CD4-positive, alpha-beta memory T cell (primary cell): ENCODE measurements at places on chromosomes 7 and 10.

DNA sequence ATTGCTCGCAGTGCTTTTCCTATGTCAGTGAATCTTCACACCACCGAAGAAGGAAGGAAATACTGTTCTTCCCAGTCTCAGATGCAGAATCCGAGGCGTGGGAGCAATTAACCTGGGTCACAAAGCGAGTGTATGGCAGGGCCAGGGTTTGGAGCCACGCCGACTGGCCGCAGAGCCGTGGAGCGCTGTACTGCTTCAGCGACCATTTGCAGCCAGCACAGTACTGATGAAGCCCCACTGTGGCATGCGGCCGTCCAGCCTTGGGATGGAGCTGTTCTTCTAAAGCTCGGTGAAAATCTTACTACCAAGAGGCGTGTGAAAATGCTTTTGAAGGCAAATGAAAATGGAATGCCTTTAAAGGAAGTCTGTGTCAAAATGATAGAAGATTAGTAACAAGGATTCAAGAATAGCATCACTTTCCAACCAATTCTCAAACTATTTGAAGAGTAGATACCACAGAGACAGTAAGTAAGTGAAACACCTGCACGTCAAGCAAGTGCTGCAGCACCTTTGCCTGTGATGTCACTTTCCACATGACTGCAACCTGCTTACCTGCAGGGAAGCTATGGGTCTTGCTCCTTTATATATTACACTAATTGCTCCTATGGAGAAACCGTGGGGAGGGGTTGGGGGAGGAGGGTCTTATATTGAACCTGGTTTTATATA is 4.9 kb downstream of the PPP2R2D start:
- no peak for DNase-seq

- DNase-seq: no peak
These were observed 437.3 kb downstream of the CCSER2 start for GRCh38 chr10:84765656-84766055.

- DNase-seq: no peak
These were observed 108.0 kb downstream of the MBL2 start for GRCh38 chr10:52664629-52665028.

DNA sequence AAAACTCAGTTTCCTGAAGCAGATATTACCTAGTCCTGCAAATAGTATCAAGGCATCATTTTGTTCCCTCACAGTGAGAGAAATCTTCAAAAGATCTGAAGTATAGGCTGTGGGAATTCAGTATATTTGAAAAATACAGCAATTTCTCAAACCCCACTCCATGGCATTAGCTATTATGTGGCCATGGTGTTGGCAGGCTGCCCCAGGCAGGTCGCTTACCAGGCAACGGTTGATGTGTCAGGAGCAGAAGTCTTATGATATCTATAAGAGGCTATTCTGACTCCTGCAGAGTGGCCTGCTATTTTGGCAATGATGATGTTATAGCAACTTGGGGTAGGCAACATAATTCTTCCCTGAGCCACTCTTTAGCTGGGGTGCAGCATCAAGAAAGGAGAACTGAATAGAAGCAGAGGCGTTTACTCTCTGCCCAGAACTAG is 187.9 kb downstream of the PLXDC2 start:
- no peak for DNase-seq

- no peak for DNase-seq
These were observed 28.2 kb downstream of the SFR1 start for GRCh38 chr10:104150139-104150538.

DNA sequence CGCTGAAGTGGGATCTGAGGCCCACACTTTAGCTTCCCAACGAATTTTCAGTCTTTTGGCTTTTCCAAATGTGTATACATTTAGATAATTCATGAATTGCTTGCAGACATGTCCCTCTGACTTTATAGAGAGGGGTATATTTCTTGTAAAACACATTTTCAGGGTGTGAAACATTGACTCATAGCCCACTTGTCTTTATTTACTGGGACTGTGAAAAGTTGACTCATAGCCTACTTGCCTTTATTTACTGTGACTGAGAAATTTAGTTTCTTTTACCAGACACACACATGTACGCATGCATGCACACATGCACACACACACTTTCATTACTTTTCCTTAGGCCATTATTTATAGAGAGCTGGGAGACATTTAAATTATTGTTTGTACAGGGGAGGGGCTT is 79.1 kb downstream of the VTI1A start:
- DNase-seq: no peak

DNA sequence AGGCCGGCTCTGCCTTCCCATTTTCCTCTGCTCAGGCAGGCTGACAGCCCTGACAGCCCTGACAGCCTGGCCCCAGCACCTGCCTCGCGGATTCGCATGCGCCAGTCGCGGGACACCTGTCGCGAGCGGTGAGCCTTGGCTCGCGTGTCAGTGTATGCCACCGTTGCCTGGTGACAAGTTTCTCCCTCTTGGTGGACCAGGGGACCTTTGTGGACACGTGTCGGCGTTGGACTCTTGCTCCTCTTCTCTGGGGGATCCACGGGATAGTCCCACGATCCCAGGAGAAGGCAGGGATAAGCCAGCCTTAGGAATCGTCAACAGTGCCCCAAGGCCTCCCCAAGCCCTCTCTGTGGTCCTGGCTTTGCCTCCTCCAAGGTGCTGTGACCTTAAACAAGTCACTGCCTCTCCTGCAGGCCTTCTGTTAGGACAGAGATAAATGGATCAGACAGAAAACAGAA is 18.1 kb upstream of the ZNF273 start:
- no peak for DNase-seq

DNA sequence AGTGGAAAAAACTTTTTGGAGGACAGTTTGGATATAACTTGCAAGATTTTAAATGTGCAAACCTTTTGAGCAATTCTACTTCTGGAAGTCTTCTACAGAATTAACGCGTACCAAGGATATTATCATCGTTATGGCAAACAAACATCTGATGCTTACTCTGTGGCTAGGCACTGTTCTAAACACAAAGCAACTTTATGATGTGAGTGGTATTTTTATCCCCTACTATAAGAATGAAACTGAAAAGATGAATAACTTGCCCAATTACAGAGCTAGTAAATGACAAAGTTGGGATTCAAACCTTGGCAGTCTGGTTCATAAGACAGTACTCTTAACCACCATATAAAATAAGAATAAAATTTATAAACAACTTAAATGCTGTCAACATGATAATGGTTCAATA is 15.8 kb downstream of the ASZ1 start:
- no peak for DNase-seq

DNA sequence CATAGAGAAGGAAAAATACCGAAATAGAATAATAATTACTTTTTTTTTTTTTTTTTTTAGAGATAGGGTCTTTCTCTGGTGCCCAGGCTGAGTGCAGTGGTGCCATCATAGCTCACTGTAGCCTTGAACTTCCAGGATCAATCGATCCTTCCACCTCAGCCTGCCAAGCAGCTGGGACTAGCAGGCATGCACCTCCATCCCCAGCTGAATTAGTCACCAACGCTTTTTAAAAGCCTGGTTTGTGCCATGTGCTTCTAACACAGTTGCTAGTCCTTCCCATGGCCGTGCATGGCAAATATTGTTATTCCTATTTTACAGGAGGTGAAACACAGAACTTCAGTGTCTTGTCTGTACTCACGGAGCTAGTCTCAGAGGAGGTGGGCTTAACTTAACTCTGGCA is 23.2 kb downstream of the LYZL2 start:
- DNase-seq: no peak

- no peak for DNase-seq
These were observed 54.7 kb upstream of the GTF2IRD1 start for GRCh38 chr7:74399006-74399405.

DNA sequence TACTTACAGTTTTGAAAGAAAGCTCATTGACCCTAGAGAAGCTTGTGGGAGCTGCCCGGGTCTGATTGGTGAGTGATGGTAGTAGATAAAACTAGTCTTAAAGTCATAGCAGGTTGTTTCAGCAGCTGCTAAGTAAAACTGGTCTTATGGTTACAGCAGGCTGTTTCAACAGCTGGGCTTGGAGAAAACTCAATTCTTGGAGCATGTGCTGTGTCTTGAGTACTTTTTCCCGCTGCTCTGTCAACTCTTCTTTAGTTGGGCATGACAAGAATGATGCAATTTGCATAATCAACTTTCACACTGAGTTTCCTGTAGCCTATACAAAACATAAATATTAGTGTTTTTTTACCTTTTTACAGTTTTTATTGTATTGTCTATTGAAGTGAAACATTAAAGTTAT is 707.9 kb downstream of the AUTS2 start:
- DNase-seq: no peak

DNA sequence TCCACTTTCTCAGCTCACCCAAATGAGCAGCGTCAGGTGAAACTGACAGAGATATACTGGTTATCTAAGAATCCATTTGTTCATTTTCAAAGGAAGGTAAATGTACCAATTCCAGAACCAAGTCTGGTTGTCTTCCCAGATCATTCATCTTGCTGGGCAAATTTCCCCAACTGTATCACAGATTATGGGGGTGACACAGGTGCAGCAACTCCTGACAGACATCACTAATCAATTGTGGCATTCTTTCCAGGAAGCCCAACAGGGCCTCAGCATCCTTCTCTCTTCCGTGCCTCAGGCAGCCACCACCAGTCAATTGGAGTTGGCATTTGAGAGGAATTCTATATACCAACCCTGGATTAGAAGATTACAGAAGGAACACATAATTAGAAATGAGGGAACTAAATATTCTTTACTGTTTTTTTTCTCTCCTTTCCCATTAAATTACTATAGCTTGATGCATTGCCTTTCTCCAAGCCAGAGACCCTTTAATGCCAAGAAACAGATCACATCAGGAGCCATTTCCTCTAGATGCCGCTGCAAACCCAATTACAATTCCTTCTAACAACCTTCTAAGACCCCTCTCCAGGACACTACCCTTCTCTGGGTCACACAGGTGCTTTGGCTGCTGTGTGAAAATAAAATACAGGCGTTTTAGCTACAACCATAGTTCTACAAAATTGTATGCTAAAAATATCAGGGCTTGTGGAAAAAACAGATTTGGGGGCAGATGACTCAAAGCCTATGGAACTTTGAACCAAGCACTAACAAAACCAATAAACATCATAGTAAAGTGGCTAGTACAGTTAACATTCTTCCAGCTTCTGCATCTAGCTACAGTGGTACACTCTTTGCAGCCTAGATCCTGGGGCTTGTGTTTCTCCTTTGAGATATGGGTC is 291.6 kb downstream of the RNLS start:
- no peak for DNase-seq

DNA sequence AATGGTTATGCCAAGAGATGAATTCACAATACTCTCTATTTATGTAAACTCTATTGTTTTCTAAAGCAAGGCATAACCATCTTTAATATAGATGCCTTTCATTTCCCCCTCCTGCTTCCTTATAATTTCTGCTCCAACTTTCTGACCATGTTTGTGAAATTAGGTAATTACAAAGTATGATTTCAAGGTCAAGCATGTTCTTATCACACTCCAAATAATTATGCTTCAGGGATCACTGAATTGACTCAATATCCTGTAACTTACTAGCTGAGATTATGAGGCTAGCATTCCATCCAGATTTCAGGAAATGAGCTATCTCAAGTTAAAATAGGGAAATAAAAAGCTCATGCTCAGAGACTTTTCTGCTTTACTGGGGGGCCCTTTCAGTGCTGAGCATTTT is 655.9 kb upstream of the IGFBP3 start:
- DNase-seq: no peak

DNA sequence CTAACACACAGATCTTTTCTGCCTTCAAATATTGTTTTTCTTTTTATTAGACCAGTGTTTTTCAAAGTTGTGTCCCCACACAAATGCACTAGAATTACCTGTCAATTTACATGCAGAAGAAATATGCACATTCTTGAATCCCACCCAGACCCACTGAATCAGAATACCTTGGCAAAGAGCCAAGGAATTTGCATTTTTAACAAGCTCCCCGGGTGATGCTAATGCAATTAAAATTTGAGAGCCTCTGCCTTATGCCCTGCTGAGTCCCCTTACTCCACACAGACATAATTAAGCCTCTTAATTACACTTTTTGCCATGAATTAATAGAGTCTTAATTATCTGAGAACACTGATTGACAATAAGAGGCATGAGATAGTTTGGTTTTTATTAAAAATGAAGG is 201.2 kb upstream of the GRB10 start:
- DNase-seq: no peak

DNA sequence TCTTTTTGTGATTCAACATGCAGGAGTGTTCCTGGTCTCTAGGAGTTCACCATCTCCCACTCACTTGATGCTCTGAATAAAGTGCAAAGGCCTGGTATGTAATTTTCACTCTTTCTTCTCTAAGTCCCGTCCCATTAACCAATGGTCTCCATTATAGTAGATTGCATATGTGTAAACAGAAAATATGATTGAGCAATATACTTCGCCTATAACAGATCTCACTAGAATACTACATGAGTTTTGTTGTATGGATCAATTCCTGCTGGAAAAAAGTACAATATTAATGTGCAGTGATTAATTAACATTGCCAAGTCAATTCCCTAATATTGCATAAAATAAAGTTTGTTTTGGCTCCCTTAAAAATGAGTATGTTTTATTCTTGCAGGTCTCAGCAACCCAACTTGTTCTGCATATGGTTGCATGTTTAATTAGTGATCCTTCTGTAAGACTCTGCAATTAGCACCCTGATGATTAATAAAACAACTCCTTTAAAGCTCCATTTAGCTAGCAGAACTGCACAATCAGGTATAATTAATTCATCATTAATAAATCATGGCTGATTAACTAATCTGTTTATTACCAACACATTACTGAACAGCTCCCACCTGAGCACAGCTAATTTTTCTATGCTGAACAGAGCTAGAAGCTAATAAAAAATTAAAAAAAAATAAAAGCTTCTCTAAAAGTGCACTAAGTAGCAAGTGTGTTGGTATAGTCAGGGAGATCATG is 37.8 kb upstream of the ATOH7 start:
- no peak for DNase-seq

- no peak for DNase-seq
These were observed 509.1 kb upstream of the PCDH15 start for GRCh38 chr10:55310143-55310542.

DNA sequence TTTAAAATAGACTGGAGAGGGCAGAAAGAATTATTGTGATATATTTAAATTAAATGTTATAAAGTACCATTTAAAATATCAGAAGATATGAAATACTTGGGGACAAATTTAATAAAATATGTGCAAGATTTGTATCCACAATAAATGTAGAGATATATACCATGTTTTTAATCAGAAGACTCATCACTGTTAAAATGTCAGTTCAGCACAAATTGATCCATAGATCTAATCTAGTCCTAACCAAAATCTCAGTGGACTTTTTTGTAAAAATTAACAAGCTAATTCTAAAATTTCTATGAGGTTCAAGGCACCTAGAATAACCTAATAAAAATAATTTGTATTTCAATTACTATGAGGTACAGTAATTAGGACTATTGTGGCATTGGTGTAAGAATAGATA is 96.4 kb downstream of the CTNNA3 start:
- DNase-seq: no peak

DNA sequence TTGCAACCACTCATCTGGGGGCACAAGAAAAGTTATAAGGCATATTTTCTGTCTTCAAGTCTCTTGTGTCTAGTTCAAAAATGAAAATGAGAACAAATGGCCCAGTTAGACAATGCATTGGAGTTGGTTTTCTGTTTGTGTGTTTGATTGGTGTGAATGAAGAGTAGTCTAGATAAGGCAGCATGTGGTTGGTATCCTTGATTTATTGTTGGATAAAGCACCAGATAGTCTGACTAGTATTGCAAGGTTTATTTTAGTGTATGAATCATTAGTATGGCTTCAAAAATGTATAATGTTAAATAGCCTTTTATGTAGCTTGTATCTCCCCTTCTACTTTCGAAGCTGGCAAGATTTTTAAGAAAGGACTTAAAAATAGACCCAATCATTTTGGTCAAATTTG is 237.3 kb downstream of the CDK14 start:
- DNase-seq: no peak

GRCh38 chr10:84138478-84139125 is 707 bp upstream of the GHITM start:
- peak; percentile 76 for DNase-seq
